ENCODE measurements at places on chromosomes 5 and 9. TPM values are rescaled to one million over a fixed set of nuclear protein-coding genes. Genes with fewer than 3 reads are reported as not detected.

The FBN2 gene
- 1,312 TPM for total RNA-seq

The RMI1 gene
- total RNA-seq, result 8.2 TPM

The TBCA gene
- 164 TPM for total RNA-seq

The GRIA1 gene
- total RNA-seq, result 48.8 TPM

The SPOCK1 gene
- total RNA-seq, result 954 TPM

The SLC31A2 gene
- 3.9 TPM for total RNA-seq

All from osteocyte (in vitro differentiated cells).